ENCODE measurements at places on chromosomes 7 and 10.

- no peak for DNase-seq
Observed at GRCh38 chr7:9026121-9026520, 592.7 kb downstream of the NXPH1 start.

DNA sequence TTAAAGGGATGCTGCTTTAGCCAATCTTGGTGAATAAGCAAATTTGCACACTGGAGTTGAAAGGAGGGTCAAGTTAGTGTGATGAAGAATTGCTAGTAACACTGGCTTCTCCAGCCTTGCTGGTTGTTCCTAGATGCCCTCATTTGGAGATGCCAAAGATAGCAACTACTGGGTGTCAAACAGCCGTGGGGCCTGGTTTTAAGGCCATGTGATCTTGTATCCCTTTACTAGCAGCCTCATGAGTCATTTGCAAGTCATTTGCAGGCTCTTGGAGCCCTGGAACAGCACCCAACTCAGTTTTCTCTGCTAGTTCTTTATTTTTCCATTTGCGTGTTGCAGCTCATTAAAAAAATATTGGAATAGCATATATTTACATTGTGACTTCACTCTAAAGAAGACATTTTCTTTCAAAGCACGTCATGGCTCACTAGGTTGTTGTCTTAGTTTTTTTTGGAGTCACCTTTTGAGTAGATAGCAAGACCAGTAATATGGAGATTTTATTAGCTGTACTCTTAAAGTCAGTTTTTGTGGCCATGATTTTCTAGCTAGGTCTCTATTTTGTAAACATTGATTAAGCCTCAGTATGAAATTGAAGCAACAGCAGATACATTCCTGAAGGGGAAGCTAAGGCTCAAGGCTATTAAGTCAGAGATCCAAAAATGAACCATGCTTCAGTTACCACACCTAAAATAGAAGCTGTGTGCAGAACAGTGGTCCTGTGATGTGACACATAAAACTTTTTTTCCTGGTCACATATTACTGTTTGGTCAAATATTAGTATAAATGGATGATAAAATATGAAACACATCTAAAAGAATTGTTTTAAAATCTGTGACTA, 1.3 kb downstream of the LSMEM1 start:
- DNase-seq: peak; percentile 88

- no peak for DNase-seq
Observed at GRCh38 chr10:113030453-113030852, 80.4 kb downstream of the TCF7L2 start.

DNA sequence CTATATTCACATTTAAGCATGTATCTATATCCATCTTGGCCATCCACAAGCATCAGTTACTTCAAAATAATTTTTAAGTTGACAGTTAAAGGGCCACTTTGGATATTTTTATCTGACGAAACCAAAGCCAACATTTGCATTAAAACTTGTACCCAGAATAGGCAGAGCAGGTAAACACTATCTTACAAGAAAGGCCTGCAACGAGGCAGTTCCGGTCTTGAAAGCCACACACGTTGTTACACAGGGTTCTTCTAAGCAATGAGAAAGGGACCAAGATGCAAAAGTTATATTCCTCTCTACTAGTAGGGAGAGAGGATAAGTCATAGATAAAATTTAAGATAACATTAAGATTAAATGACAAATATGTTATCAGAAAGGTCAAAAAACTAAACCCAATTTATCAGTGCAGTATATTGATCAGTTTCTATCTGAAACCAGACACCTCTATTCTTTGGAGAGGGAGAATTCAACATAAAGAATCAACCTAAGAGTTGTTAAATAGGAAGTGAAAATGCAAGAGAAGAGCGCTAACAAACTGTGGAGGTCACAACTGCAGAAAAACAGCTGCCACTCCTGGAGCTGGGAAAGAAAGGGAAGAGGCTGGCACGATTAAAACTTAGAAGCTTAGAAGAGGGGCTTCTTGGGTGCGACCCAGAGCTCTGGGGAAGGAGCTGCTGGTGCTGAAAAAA, 701.3 kb downstream of the TNS3 start:
- no peak for DNase-seq

DNA sequence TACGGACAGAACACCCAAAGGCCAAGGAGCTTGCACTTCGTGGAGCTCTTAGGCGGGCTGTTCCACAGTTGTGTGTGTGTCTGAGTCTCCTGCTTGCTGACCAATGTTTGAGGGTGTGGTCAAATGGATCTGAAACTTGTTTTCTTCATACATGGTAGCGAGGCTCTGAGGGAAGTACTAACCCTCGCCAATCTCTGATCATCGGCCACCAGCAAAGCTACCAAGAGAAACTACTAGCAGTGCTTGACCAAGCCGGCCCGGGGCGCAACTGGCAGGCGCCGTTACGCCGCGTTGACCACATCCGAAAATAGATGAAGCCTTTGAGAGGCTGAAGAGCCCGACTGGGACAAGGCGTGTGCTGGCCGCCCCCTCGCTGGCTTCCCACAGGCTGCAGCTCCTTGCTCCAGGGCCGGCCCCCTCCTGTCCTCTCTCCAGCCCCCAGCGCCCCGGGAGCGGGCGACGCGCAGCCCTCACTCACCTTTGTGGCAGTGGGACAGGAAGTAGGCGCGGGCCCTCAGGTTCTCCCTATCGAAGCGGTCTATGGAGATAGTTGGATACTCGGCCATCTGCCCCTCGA, 384 bp downstream of the DCLRE1C start:
- DNase-seq: peak; percentile 10

GRCh38 chr7:29858191-29858951, 52.1 kb downstream of the WIPF3 start:
- no peak for DNase-seq

- no peak for DNase-seq
Observed at GRCh38 chr10:116104210-116104932, 168.6 kb downstream of the GFRA1 start.

DNA sequence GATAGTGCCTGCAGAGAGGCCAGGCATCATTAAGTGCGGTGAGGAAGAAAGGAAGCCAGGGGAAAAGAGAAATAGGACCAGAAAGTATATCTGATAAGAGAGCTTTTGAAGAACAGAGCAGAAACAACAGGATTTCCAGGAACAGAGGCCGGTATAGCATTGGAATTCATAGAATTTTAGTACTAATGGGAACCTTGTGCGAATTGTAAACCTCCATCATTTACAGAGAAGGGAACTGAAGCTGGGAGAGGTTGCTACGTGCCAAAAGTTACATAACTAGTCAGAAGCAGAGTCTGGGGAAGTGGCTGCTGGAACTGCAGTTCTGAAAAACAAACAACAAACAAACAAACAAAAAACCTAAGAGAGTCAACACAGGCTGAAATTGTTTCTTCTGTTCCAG, 5.4 kb upstream of the ZMYND11 start:
- DNase-seq: no peak

- DNase-seq: peak; percentile 42
Observed at GRCh38 chr10:115762029-115762428, 511.0 kb downstream of the GFRA1 start.

DNA sequence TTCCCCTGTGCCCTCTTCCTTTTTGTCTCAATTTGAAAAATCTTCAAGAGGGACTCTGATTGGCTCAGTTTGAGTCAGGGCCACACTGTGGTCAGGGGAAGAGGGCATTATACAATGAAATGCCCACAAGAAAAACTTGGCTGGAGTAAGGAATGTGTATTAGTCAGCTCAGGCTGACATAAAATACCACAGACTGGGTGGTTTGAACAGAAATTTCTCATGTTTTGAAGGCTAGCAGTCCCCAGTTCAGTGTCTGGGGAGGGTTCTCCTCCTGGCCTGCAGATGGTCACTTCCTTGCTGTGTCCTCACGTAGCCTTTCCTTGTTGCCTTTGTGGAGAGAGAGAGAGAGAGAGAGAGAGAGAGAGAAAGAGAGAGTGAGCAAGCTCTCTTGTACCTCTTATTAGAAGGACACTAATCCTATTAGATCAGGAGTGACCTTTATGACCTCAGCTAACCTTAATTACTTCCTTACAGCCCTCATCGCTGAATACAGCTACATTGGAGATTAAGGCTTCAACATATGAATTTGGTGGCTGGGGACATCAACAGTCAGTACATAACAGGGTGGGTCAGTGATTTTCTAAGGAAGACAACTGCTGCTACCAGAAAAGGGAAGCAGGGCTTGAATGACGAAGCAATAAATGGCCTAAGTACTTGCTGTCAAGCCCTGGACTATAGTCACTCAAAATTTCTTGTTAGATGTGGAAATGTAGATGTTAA, 25.8 kb upstream of the FAM13C start:
- DNase-seq: peak; percentile 98

DNA sequence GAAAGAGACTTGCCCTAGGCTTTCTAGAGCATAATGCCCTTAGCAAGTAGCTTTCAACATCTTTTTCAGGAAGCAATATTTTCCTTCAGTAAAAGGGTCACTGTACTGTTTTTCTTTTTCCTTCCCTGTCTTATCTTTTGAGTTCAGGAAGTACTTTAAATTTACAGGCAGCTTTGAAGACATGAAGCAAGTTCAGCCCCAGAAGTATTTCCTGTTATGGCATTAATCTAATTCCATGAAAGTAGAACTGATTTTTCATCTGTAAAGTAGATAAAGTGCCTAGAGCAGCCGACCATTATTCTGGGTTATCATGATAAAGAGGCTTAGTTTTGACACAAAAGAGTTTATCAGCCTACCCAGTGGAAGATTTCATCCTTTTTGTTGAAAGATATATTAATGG, 288.2 kb downstream of the ADK start:
- no peak for DNase-seq

- DNase-seq: no peak
Observed at GRCh38 chr7:155533120-155533826, 13.1 kb downstream of the CNPY1 start.

GRCh38 chr7:66206119-66206933, 1.2 kb downstream of the TPST1 start:
- no peak for DNase-seq

DNA sequence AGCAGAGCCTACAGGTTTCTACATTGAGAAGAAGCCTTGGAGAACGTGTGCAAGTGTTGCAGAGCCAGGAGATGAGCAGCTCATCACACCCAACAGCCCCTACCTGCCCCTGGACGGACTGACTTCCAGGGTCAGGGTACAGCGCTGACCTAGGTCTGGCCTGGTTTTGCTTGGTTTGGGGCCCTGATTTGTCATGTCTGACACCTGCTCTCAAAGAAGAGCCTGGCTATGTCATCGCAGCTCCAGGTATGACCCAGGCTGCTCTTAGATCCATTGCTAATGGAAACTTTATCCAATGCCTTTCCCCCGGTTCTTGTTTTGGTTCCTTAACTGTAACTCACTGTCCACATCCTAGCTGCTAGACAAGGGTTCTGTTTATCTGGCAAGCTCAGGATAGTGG, 149.5 kb downstream of the CXCL12 start:
- DNase-seq: no peak

- no peak for DNase-seq
Observed at GRCh38 chr10:116000151-116000842, 272.7 kb downstream of the GFRA1 start.

GRCh38 chr10:86363833-86364490, 2.6 kb downstream of the GRID1 start:
- DNase-seq: no peak

- DNase-seq: peak; percentile 70
Observed at GRCh38 chr7:128266883-128267594, 26.0 kb downstream of the LEP start.

GRCh38 chr7:157278791-157279724, 57.7 kb upstream of the DNAJB6 start:
- no peak for DNase-seq

- no peak for DNase-seq
Observed at GRCh38 chr7:158316466-158317031, 271.1 kb downstream of the PTPRN2 start.
